ENCODE measurements at places on chromosomes 5 and 9. TPM values are rescaled to one million over a fixed set of nuclear protein-coding genes. Genes with fewer than 3 reads are reported as not detected.

DNA sequence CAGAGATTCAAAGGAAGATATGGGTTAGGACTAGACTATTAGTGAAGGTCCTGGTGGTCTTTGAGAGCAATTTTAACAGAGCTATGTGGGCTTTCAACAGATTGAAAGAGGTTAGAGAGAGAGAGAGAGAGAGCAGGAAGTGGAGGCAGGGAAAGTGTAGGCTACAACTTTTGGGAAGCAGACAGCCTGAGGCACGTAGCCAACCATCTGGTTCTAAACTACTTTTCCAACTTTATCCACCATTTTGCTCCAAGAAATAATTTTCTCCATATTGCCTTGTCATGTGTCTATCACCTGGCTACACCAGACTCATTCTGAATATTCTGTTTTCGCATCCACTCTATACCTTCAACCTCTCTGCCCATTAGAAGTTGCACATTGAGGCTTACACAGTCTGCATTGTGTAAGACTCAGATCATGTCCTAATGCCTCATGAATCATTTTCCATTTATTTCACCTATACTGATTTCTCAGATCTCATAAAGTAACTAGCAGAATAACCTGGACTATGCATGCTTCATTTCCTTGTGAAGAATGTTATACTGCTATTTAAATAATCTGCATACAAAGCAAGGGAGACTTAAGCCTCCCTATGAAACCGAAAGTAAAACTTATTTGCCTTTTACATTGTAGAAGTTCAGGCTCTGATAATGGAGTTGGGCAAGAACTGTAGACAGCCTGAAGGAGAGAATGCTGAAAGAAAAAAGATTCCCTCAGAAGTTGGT lies 235.6 kb downstream of the ELAVL2 start:
- H3K27me3 ChIP-seq, result no peaks in the 10 kb centered on the region
- no peak for DNase-seq
- H3K27ac ChIP-seq, result no peak overlapping the region
- peak overlapping the region; percentile 38 for H3K4me3 ChIP-seq

- H3K27ac ChIP-seq, result no peak overlapping the region
- no peak overlapping the region for H3K4me3 ChIP-seq
- H3K4me1 ChIP-seq, result no peaks in the 10 kb centered on the region
- DNase-seq, result no peak
- no peaks in the 10 kb centered on the region for H3K36me3 ChIP-seq
Observed at GRCh38 chr5:7181841-7182240, 214.1 kb upstream of the ADCY2 start.

DNA sequence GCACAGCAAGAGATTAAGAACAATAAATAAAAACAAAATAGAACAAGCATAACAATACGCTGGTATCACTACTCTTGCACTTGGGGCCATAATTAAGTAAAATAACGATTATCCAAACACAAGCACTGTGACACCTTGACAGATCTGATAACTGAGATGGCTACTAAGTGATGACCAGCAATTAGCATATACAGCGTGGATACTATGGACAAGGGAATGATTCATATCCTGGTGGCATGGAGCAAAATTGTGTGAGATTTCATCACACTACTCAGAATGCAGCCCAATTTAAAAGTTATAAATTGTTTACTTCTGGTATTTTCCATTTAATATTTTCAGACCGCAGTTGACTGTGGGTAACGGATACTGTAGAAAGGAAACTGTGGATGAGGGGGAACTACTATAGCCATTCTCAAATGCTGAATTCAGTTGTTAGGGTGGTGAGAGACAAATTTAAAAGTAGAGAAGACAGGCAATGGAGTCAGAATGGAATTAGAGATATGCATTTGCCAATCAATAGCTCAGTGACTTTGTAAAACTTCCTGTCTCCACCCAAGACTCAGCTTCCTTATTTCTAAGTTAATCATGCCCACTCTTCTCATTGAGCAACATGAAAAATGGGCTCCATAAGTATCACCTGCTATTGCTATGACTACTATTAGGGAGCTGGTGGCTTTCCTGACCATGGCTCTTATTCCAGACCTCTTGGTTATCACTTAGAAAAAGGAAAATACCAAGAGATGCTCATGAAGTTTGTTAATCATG lies 300.8 kb downstream of the TRIM32 start:
- H3K4me3 ChIP-seq, result no peak overlapping the region
- H3K27me3 ChIP-seq, result no peaks in the 10 kb centered on the region
- DNase-seq, result no peak
- no peaks in the 10 kb centered on the region for H3K36me3 ChIP-seq

DNA sequence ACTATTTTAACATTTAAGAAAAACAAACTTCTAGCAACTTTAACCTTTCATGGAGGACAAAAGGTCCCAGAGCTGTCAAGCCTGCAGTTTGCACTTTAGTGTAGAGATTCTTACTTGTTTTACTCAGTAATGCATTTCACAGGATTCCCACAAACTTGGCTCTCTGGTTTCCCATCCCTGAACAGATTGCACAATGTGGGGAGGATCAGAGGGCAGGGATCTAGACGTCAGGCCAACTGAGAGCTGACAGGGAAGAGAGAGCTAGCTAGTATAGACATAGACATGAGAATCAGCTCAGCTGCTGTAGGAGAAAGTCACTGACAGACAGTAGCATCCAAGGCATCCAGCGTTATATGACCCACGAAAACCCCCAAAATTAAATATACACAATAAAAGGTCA lies 20.9 kb upstream of the BNIP1 start:
- H3K4me1 ChIP-seq, result no peaks in the 10 kb centered on the region
- no peak for DNase-seq
- no peak overlapping the region for H3K27ac ChIP-seq
- no peak overlapping the region for H3K4me3 ChIP-seq
- H3K27me3 ChIP-seq, result no peaks in the 10 kb centered on the region

GRCh38 chr5:34941936-34942335 lies 12.6 kb downstream of the DNAJC21 start:
- no peak for DNase-seq
- H3K4me1 ChIP-seq, result no peaks in the 10 kb centered on the region
- H3K27ac ChIP-seq, result no peak overlapping the region
- no peaks in the 10 kb centered on the region for H3K27me3 ChIP-seq

DNA sequence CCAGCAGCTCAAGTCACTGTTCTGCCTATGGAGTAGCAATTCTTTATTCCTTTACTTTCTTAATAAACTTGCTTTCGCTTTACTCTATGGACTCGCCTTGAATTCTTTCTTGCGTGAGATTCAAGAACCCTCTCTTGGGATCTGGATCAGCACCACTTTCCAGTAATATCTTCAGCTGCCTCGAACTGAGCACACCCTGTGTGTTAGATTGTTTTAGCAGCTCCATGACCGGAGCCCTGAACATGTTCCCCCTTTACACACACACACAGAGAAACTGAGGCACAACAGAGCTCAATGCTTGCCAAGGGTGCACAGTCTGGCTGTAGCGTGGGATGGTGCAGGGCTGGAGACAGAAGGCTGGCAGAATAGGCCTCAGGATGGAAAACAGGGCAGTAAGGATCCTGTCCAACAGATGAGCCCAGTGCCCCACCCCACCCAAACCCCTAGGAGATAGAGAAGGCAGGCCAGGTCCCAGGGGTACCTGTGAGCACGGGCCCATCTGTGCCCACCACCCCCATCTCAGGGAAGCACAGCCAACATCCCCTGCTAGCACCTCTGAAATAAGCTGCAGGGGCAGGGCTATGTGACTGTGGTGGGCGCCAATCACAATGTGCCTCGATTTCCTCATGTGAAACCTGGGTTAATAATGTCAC lies 27.9 kb downstream of the BICD2 start:
- H3K4me3 ChIP-seq, result no peak overlapping the region
- DNase-seq, result no peak
- H3K36me3 ChIP-seq, result no peaks in the 10 kb centered on the region
- no peak overlapping the region for H3K27ac ChIP-seq
- H3K27me3 ChIP-seq, result no peaks in the 10 kb centered on the region

DNA sequence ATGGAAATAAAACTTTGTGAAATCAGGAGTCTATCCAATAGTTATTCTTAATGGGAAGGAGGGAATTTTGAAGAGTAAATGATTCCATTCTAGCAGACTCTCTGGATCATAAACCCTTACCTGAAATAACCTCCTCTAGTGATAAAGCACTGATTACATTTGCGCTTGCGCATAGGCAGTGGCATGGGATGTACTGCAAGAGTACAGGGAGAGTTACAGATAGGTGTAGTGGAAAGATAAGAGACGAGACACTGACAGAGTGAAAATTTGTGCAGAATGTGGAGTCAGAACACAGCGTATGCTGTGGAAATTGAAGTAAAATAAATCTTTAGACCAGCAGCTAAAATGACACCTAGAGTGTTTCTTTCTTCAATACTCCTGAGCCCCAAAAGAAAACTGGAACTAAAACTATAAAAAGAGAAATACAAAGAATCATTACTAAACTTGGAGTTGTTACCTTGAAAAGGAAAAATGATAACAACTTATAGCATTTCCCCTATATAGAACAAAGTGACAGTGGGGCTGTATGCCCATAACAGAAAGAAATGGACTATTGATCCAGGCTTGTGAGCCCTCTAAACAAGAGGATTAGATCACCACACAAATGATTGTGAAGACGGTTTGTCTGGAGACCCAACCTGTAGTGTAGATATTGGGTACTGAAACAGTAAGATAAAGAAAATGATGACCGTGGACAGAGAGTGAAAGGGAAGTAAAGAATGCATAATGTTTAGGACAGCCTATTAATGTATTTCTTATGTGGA lies 1471.2 kb upstream of the NUDT12 start:
- no peak overlapping the region for H3K4me3 ChIP-seq

- no peaks in the 10 kb centered on the region for H3K36me3 ChIP-seq
- H3K27me3 ChIP-seq, result no peaks in the 10 kb centered on the region
- H3K4me3 ChIP-seq, result no peak overlapping the region
- H3K27ac ChIP-seq, result no peak overlapping the region
- DNase-seq, result no peak
Observed at GRCh38 chr9:134314950-134315715, 11.1 kb upstream of the RXRA start.

DNA sequence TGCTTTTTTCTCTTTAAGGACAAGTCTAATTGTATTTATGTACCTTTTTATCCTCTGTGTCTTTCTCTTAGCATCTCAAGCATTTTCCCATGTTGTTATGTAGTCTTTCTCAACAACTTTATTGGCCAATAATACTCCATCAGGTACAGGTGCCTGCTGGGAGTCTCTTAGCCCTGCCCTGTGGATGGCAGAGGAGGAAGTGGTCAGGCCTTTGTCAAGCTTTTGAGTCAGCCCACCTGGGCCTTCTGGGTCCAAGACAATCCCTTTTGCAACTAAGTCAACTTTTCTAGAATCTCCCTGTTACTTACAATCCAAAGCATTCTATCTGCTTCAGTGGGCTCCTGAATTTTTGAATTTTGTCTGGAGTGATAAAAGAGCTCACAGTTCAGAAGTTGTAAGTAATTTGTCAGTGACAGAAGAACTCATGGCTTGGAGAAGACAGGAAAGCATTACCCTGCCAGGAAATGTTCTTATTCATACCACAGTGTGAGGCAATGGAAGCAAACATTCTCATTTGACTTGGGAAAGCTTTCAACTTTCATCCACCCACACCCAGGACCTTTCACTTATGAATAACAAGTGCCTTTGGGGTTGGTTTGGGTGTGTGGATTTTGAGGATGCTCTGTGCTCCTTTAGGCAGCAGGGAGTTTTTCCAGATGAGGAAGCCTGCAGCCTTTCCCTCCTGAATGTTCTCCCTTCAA lies 200.0 kb upstream of the S1PR3 start:
- no peaks in the 10 kb centered on the region for H3K36me3 ChIP-seq
- H3K27me3 ChIP-seq, result no peaks in the 10 kb centered on the region
- H3K4me3 ChIP-seq, result no peak overlapping the region
- H3K27ac ChIP-seq, result peak overlapping the region; percentile 65
- H3K4me1 ChIP-seq, result peaks cover 21% of the 10 kb centered on the region
- DNase-seq, result no peak

DNA sequence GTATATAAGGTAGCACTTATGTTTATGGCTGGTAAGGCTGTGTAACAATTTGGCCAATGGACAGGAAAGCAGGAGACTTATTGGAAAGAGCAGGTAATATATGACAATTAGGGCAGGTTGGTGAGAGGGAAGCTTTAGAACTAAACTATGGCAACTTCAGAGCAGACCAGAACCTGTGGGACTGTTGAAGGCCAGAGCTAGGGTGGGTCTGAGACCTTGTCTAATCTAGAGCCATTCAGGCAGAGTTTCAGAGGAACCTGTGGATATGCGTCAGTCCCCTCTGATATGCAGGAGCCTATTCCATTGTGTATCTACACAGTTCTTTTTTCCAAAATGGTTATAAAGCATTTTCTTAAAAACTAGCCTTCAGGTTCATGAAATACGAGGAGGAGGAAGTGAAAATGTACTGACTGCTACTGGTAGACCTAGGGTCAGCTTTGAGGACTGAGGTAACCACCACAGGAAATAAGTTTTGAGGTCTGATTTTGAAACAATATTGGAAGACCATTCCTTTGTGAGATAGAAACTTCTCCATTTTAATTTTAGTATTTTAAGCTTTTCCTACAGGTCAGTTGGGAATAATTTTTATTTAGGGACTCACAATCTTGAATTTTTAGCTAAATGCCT lies 37.6 kb downstream of the ELL2 start:
- DNase-seq, result no peak
- H3K36me3 ChIP-seq, result no peaks in the 10 kb centered on the region
- peaks cover 22% of the 10 kb centered on the region for H3K4me1 ChIP-seq
- no peak overlapping the region for H3K27ac ChIP-seq

Gene CEMIP2
- total RNA-seq, result 34.4 TPM

Gene FRMD3
- 8.5 TPM for total RNA-seq

Gene SHOC1
- not detected for total RNA-seq

Gene TLX3
- total RNA-seq, result not detected

Gene GABRG2
- not detected for total RNA-seq

Gene FABP6
- not detected for total RNA-seq

Gene PCDHA4
- not detected for total RNA-seq
